ENCODE measurements at places on chromosomes 4 and X. TPM values are rescaled to one million over a fixed set of nuclear protein-coding genes. Genes with fewer than 3 reads are reported as not detected.

Gene HTN1
- not detected for total RNA-seq

Gene ODAPH
- total RNA-seq, result not detected

DNA sequence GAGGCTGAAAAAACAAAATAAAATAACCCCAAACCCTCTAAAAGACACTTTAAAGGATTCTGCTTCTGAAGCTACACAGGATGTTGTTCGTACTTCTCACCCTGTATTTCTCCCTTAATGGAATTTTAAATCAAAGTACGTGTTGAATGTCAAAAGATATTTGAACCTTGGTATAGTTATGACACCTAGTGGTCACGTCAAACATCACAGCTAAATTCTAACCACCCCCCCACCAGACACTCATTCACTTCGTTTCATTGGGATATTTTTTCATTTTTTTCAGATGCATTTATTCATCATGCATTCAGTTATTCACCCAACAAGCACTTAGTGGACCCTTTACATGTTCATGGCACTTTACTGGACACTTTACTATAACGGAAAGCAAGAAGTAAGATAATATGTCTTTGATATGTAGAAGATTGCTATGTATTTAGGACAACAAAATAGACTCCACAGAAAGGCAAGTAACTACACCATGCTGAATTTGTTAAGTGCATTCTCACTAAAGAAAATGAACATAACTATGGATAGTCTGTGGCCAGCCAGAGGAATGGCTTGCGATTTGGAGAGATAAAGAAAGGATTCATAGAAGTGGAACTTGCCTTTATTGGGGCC is 62.5 kb upstream of the GPR174 start:
- peak; percentile 12 for DNase-seq

DNA sequence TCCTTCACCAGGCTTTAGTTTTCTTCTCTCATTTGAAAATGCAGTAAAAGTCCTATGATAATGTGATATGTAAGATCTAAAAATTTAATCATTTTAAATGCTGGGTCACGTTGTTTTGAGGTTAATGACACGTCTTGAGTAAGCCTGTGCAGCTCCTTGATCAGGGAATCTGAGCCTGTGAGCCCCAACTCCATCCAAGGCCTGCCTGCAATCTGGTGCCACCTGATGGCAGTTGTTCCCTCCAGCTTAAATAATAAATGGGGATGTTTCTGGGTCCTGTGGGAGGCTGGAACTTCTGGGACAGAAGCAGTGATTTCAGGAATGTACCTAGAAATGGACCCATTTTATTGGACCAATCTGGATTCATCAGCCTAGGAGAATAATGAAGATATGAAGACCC is 455.4 kb upstream of the ADGRL3 start:
- DNase-seq, result no peak

GRCh38 chr4:114287079-114287696 is 307.7 kb upstream of the ARSJ start:
- DNase-seq, result no peak

DNA sequence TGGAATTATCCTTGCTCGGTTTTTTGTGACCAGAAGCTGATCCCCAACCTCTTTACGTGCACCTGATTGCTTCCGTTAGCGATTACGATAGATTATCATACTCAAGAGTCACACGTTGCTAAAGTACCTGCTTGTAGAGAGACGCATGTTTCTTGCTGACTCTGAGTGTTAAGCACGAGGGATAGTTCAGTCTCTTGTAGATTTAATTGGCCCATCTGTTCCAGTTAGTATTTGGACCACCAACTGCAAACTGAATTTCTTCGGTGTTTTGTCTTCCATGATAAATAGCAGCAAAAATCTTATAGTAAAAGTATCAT is 516 bp upstream of the COX18 start:
- DNase-seq, result no peak

- no peak for DNase-seq
These were observed 47.0 kb downstream of the MOSPD2 start for GRCh38 chrX:14920196-14920595.

DNA sequence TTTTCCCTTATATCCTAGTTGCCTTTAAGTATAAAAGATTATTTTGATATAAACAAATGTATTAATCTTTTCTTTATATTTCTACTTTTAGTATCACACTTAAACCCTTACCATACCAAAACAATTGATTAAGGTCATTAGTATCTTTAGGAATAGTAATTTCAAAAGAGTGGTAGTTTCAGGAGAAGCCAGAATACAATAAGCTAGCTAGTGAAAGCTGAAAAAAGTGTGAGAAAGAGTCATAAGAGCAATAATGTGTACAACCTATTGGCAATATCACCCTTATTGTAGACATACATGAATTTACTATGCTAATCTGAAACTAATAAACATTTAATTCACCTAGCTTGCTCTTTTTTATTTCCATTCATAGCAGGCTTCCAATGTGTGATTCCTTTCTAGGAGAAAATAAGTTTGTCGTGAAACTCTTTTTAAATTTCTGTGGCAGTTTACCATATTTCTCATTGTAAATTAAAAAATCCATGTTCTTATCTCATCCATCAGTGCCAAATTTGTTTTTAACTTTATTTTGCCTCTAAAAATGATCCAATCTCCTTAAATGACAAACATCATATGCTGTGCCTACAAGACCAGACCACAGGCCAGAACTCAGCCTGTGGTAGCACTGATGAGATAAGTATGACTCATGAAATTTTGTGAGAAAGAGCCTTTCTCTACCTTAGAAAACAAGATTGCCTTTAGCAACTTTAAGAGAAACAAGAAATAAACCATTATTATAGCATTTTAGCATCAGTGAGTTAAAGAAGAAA is 8.1 kb downstream of the NEK1 start:
- DNase-seq, result no peak

- DNase-seq, result no peak
These were observed 75.2 kb downstream of the FAM53A start for GRCh38 chr4:1608821-1609500.

Gene NWD2
- not detected for total RNA-seq

DNA sequence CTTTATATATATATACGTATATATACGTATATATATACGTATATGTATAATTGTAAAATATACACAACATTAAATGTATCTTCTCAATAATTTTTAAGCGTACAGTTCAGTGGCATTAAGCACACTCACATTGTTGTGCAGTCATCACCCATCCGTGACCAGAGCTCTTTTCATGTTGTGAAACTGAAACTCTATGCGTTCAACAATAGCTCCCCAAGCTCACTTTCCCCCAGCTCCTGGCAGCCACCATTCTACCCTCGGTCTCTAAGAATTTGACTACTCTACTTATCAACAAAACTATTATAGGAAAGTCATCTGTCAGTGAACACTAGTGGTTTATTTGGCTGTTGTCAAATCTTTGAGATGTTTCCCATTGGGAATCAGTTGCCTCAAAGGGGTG is 621.8 kb upstream of the GALNT7 start:
- DNase-seq, result no peak

DNA sequence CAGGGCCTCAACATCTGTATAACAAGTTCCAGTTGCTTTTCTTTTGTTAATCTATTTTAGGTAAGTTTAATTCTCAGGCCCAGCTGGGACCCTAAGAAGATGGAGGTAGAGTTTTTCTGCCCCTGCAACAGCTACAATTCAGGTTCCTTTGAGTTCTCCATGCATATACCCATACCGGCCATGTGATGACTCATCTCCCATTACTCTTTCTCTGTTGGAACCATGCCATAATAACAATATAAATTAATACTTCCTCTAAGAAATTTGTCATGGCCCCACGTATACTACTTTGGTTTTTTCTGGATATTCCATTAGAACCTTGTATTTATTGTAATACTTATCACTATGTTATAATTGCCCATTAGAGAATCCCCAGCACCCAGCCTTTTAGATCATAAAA is 1.3 kb upstream of the INTU start:
- no peak for DNase-seq

GRCh38 chrX:16208601-16209000 is 41.3 kb downstream of the MAGEB17 start:
- DNase-seq, result no peak

DNA sequence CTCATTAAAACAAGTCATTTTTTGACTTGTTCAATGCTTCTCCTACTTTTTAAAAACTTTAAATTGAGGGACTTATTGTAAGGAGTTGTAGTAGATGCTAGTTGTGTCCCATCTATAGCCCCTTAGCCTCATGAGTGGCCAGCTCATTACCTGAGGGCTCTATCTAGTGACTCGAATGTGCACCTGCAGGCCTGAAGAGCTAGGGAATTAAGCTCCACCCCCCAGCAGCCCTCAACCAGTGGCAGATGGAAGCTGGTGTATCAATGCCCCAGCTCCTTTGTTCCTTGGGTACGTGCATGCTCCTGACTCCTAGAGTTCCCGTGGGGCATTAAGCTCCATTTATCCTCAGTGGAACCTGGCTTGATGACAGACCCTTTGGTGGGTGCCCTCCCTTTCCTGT is 146.7 kb upstream of the FAM9B start:
- DNase-seq, result no peak

Gene SLC9A7
- total RNA-seq, result 10.4 TPM

GRCh38 chr4:157514711-157515110 is 294.2 kb downstream of the GRIA2 start:
- no peak for DNase-seq

DNA sequence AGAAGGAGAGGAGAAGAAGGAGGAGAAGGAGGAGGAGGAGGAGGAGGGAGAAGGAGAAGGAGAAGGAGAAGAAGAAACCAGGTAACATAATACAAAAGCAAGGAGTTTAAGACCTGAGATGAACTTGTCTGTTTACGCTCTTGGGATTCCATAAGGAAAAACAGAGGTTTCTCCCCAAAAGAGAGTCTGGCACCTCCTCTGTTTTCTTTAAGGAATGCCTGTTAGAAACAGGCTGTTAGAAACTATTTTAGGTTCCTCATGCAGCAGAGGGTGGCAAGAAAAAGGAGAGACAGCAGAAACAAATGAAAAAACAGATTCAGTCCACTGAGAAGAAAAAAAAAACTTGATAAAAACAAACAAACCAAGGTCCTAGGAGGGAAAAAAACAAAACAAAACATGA is 10.3 kb upstream of the FHDC1 start:
- DNase-seq, result no peak

- DNase-seq, result no peak
These were observed 7.6 kb downstream of the SLC25A43 start for GRCh38 chrX:119406776-119407175.

DNA sequence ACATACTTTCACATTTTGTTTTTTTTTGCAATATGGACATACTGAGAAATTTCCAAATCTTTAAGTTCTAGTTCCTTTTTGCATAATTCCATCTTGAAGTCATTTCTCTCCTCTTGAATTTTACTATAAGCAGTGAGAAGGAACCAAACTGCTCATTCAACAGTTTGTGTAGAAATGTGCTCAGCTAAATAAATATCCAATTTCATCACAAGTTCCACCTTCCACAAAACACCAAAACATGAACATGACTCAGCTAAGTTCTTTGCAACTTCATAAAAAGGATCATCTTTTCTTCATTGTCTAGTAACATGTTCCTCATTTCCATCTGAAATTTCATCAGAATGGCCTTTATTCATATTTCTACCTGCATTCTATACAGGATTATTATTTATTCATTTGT is 77.3 kb upstream of the FGF13 start:
- DNase-seq, result no peak

DNA sequence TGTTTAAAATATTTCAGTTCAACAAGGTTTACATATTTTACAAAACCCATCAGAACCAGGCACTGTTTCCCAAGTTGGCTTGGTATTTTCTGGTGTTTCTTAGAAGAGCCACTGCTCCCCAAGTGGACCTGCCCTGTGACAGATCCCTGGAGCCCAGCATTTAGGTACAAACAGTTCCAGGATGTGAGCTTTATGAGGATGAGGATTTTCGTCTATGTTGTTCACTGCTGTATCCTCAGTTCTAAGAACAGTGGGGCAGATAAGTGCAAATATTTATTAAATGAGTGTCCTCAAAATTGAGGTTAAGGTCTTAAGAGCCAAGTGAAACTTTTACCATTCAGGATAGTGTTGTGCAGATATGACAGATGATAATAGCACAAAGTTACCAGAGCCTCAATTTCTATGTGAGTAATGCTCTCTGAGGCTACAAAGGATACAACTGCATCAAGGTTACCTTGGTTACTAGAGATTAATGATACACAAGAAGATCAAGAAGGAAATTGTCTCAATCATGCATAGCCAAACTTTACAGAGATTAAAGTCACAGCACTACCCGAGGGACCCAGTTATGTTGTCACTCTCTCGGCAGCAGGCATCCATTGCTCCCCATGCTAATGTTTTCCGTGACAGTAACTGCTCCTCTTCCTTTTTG is 37.5 kb downstream of the ANXA3 start:
- DNase-seq, result no peak

Gene CCDC149
- total RNA-seq, result not detected

GRCh38 chr4:128600410-128600809 is 209.1 kb upstream of the JADE1 start:
- no peak for DNase-seq

Gene GJB1
- not detected for total RNA-seq

Gene RPL34
- 1,800 TPM for total RNA-seq

DNA sequence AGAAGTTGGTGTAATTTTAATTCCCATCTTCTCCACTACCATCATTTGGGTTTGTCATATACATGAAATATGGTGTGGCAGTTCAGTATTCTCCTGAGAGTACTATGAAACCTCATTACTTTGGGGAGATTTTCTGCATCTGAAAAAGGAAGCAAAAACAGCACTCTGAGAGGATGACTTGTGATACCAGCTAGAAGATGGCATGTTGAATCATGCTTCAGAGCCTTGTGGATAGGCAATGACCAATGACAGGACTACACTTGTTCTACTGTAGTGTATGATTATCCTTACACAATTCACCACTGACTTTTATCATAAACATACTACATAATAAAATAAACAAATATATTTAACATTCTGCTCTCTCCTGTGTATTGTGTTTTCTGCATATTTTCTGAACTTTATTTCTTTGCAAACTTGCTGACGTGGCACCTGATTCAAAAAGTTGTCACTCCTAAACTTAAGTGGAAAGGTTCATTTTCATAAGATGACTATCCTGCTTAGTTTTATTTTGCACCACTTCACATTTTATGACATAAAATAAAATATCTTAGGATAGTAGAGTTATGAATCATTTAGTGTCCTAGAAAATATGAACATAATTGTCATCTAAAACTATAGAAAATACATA is 991.3 kb downstream of the FSTL5 start:
- no peak for DNase-seq

Gene DGAT2L6
- not detected for total RNA-seq
